IMR-90 (cell line): ENCODE measurements at places on chromosomes 2 and 18.

DNA sequence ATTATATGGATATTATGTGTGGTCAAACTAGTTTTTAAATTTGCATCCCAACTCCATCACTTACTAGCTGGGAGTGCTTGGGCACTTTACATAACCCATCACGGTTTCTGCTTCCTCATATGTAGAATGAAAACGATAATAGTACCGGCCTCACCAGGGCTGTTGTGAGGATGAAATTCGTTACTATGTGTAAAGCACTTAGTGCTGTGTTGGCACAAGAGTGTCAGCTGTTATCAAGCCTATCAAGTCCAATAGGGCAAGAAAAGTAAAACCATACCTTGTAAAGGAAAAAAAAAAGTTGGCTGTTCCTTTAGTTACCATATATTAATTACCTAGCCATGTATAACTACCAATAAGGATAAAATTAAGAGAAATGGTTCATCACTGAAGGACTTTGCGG, 65.4 kb downstream of the TET3 start:
- no peak for DNase-seq

GRCh38 chr2:160621748-160622147, 128.1 kb upstream of the RBMS1 start:
- DNase-seq: peak; percentile 68

DNA sequence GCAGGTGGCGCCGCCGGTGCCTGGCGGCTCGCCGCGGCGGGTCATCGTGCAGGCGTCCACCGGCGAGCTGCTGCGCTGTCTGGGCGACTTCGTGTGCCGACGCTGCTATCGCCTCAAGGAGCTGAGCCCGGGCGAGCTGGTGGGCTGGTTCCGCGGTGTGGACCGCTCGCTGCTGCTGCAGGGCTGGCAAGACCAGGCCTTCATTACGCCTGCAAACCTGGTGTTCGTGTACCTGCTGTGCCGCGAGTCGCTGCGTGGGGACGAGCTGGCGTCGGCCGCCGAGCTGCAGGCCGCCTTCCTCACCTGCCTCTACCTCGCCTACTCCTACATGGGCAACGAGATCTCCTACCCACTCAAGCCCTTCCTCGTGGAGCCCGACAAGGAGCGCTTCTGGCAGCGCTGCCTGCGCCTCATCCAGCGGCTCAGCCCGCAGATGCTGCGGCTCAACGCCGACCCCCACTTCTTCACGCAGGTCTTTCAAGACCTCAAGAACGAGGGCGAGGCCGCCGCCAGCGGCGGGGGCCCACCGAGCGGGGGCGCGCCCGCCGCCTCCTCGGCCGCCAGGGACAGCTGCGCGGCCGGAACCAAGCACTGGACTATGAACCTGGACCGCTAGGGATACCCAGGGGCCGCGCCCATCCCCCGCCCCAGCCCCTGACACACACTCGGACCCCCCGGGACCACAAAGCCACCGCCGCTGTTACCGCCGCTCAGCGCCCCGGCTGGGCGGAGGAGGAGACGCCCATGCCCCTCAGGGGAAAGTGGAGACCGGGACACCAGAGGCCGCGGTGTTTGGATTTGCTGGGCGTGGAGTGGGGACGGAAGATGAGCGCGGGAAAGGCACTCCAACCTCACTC, 1.1 kb downstream of the CDK5R2 start:
- DNase-seq: no peak

DNA sequence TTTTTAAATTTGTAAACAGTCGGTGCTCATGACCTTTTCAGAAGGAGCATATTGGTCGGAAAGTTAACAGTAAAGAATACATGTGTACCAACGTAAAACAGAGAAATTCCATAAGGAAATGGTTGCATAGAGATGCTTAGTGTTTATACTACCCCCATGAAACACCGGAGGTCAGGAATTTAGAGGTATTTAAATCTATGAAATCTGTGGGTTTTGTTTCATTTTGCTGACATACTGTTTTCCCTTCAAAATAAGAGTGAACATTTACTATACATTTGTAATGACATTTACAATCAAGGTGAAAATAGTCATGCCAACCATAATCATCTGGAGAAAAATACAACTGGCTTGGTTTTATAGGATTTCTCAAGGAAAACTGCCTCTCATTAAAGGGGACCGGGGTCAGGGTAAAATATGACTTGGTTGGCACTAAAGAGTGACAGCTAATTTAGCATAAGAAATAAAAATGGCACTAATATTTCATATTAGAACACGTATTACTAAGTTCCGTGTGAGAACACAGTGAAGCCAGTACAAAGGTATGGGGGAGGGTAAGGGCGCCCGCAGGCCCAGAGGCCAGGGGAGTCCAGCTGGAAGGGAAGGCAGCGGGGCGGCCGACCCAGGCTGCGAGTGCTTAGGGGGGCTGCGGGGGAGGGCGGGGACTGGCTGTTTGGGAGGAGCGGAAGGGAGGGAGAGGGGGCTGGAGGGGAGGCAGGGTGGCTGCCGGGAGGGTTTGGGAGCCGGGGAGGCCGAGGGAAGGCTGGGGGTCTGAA, 1.1 kb upstream of the RNU4ATAC start:
- DNase-seq: peak; percentile 40

- no peak for DNase-seq
These were observed 9.5 kb upstream of the SATB2 start for GRCh38 chr2:199467066-199467822.

- DNase-seq: no peak
These were observed 44.2 kb downstream of the TTC27 start for GRCh38 chr2:32671885-32672533.

DNA sequence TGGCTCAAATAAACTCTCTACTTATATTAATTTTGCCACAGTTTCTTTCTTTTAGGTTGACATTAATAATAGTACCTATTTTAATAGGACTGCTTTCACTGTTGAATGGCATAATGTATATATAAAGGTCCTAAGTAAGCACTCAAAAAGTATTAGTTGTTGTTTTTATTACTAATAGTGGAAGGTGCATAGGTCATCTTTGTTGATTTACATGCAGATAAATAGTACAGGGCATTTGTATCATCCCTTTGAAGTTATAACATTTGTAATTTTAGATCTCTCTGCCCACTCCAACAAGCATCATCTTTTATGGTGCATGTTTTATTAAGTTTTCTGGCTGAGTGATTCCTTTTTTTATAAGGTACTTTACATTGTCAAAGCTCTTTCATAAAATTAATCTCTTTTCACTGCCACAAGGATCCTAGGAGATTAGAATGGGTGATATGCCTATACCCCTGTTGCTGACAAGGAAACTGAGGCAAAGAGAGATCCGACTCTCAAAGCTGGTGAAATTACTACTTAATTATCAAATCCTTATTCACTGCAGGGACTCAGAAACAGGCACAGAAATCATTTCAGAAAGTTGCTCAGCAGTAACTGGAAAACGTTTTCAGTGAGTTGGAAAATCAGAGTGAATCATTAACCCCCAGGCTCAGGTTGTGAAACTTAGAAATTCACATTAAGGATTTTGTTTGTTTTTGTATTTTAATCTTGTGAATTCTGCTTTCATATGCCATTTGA, 299.6 kb downstream of the AGPS start:
- DNase-seq: no peak

DNA sequence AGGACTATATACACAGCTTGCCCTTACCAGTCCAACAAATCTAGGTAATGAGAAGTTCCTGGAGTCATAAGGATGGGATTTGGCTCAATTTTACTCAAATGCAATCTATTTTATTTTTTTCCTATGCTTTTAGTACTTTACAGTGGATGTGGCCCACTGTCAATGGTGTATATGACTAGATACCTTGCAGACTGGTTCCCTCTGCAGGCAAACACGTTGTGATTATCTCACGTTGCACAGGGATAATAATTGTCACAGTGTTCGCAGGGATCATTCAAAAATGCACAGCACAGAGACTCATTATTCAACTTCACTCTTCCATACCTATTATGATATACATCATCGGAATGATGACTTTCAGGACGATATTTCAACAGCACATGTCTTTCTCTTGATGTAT, 359.7 kb downstream of the MBD2 start:
- DNase-seq: no peak

- DNase-seq: no peak
These were observed 56.6 kb upstream of the PPM1B start for GRCh38 chr2:44112096-44112495.

- no peak for DNase-seq
These were observed 8.6 kb downstream of the ANKRD62 start for GRCh38 chr18:12102136-12102842.

DNA sequence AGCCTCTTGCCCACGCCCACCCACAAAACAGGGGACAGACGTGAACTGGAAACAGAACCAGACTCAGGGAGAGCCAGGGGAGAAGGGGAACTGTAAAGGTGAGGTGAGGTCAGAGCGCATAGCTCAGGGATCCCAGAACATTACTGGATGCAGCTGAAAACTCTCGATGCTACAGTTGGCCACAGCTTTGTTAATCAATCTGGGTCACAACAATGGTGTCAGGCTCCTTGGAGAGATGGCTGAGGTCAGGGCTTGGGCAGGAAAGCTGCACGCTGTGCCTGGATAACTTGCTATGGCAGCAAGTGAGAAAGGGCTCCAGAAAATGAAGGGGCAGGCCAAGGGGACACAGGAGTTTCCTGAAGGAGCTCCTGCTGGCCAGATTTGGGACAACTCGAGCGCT, 263.3 kb downstream of the TFCP2L1 start:
- no peak for DNase-seq

- no peak for DNase-seq
These were observed 113.9 kb downstream of the MYO5B start for GRCh38 chr18:50080932-50081560.

- DNase-seq: no peak
These were observed 741.3 kb upstream of the RAB6C start for GRCh38 chr2:129237966-129238725.

GRCh38 chr2:70772486-70773155, 4.6 kb upstream of the ADD2 start:
- DNase-seq: no peak

GRCh38 chr2:193687195-193687594, 1492.5 kb upstream of the TMEFF2 start:
- DNase-seq: no peak

DNA sequence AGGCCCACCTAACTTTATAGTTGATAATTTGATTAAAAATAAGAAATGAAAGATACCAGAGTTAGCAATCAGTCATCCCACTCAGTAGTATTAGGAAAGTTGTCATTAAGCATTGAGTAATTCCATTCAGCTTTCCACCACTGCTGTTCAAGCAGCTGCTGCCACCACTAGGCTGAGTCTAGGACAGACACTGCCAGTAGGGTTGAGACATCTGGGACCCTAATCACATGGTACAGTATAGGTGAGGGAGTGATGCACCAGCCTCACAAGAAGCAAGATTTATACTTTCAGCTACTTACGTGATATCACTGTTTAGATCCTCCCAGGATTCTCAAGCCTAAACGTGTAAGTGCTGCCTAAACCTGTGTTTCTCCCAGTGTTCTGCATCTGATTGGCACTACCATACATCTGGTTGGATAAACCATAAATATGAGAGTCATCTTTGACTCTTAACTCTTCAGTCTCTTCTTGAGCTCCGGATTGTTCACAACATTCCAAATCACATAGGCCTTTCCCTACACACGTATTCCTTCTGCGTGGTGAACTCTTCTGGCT, 3.2 kb downstream of the UBXN4 start:
- peak; percentile 17 for DNase-seq

GRCh38 chr2:100802066-100802465, 17.9 kb upstream of the NPAS2 start:
- DNase-seq: no peak

GRCh38 chr2:230324503-230324902, 2.5 kb upstream of the SP140L start:
- no peak for DNase-seq

- no peak for DNase-seq
These were observed 269.0 kb downstream of the TFCP2L1 start for GRCh38 chr2:121015971-121016485.

GRCh38 chr2:68762665-68763064, 28.1 kb downstream of the ARHGAP25 start:
- peak; percentile 79 for DNase-seq

DNA sequence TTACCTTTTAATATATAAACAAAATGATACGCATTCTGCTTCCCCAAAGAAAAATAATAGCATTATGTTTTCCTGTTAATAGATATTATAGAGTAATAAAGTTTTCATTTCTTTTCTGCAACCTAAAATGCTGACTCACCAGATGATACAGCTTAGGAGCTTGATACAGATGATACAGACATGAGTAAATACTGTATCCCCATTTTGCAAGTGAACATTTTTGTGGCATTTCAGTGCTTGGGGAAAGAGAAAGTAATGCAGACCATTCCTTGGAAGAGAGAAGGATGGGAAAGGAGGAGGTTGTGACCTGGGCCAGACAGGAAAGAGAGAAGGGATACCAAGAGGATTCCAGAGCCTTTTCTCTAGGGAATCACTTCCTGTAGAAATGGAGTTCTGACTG, 97.5 kb upstream of the FSHR start:
- peak; percentile 77 for DNase-seq

DNA sequence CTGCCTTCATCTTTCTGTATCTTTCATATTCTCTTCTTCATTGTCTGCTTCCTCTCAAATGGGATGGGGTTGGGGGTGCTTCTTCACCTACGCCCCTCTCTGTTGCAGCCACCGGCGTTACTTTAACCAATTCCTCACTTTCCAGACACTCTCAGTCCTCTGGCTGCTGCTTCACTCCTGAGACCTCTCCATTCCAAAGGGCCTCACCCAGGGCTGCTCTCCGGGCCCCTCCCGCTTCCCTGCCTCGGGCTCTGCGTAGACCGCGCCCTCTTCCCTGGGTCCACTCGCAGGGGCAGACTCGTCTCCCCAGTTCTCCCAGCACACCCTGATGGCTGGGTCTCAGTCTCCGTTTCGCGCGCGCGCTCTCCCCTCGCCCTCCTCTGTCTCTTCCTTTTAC, 926 bp downstream of the SERPINB8 start:
- DNase-seq: peak; percentile 21

- DNase-seq: no peak
These were observed 72.4 kb downstream of the MBP start for GRCh38 chr18:77060151-77060550.

GRCh38 chr2:206274434-206275311, at the start of gene ZDBF2:
Gene ZDBF2 (plus strand): TSS chr2:206274663. CDS start chr2:206281850, 7,187 bp downstream.
- DNase-seq: peak; percentile 81

- no peak for DNase-seq
These were observed 60.0 kb downstream of the CAPN13 start for GRCh38 chr2:30747206-30747605.

GRCh38 chr2:215895330-215895729, 118.0 kb downstream of the MREG start:
- no peak for DNase-seq

DNA sequence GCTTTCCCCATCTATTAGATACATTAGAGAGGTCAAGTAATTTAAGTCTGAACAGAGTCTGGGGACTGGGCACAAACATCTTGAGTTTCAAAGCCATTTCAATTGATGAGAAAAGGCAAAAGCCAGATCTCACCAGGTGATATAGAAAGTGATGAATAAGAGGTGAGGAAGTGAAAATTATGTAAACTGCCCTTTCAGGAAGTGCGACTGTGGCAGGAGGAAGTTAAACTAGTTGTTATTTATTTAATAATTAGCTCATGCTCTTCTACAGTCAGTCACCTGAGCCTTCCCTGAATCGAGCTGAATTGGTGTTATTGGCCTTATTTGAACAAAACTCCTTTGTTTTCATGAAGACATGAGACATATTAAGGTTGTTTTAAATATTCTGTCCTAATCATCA, 115.1 kb downstream of the CDH20 start:
- DNase-seq: no peak
